ENCODE measurements at places on chromosomes 12 and 14.

GRCh38 chr12:83323866-83324265, 637.2 kb downstream of the TMTC2 start:
- DNase-seq = no peak

GRCh38 chr12:78818487-78818886, 46.1 kb upstream of the SYT1 start:
- DNase-seq = no peak

- DNase-seq = no peak
Observed at GRCh38 chr14:59704054-59704645, 127.5 kb upstream of the CCDC175 start.

DNA sequence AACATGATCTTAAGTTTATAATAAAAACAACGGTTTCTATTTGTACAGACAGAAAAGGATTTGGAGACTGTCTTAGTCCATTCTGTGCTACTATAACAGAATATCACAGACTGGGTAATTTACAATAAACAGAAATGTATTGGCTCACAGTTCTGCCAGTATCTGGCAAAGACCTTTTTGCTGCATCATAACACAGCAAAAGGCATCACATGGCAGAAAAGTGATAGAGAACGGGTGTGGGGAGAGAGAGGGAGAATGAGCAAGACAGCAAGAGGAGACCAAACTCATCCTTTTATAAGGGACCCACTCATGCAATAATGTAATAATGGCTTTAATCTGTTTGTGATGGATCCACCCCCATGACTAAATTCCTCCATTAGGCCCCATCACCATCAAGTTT, 17.0 kb upstream of the NUDT4 start:
- no peak for DNase-seq

- no peak for DNase-seq
Observed at GRCh38 chr14:22509036-22509709, 79.9 kb downstream of the DAD1 start.

Measured in stimulated activated CD8-positive, alpha-beta memory T cell treated with anti-CD3 and anti-CD28 coated beads, Interleukin-7, amount 100 ng/mL, for 1 hour (primary cell).